ENCODE measurements at places on chromosomes 3 and 15.
A peak's percentile ranks its signal among the peaks of the same experiment; 100 is the strongest.

DNA sequence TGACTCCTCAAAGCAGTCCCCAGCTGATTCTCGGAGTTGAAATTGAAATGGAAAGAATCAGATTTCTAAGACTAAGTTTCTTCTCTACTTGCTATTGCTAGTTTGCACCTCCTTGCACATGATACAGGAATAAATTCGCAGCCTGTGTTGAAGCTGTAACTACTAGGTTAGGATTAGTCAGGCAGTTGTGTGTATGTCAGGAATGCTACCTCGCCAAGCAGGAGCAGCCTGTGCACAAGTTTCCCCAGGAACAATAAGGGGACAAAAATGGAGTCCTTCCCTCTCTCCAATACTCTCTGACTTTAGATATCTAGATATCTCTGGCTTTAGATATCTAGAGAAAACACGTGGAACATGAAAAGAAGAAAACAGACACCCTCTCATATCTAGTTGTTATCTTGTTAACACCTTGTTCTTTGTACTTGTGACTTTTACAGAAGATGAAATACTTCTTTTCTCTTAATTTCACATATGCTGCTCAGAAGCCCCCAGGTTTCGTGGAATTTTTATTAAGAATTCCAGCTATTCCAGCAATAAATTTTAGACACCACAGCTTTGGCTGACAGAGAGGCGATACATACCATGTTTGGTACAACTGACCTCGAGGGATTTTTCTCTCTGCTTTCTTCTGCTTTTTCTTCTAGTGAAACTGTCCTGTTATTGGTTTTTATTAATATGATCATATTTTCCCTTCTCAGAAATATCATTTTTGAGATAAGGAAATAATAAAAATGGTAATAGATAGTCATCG is 56.1 kb upstream of the CMSS1 start:
- H3K4me3 ChIP-seq = no peak overlapping the region
- H3K27ac ChIP-seq = no peak overlapping the region
- no peaks in the 10 kb centered on the region for H3K4me1 ChIP-seq
- H3K36me3 ChIP-seq = no peaks in the 10 kb centered on the region
- no peaks in the 10 kb centered on the region for H3K27me3 ChIP-seq

DNA sequence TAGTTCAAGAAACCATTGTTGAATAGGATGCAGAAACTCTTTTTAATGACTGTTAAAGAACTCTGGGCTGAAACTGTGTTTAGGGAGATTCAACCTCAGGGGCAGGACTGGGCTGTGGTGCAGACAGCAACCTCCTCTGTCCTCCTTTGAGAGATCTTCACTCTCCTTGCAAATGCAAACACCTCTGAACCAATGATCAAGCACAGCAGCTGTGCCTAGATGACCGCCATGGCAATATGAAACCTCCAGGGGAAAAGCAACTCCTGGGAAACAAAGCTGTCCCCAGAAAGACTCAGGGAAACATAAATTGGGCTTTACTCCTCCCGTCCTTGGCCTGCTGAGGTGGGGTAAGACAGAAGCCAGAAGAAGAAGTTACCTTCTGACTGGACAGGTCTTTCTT is 52.6 kb downstream of the TBC1D2B start:
- DNase-seq = no peak
- no peaks in the 10 kb centered on the region for H3K4me1 ChIP-seq
- no peak overlapping the region for H3K4me3 ChIP-seq

DNA sequence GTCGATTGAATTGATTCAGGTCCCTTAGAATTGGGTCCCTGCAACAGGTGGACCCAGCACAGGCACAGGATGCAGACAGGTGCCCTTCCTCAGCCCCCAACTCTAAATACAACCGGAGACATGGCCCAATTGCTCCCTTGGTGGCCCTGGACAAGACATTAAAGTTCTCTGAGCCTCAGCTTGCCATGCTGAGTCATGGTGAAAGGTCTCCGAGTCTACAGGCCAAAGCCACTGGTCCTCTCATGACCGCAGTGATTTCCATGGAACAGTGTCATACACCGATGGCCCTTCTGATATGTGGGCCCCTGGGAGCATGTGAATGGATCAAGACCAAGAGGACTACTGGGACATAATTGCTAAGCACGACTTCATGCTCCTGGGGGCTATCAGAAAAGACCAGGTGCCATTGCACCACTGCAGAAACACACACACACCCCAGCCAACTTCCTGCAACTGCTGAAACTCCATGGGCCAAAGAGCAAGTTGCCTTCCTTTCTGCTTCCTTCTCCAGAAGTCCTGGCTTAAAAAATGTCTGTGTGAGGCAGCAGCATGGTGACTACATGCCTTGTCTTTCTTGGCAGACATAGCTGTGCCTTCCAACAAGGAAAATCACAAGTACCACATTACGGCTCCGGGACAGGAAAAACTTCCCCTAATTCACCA is 38.8 kb downstream of the TBC1D2B start:
- no peak overlapping the region for H3K27ac ChIP-seq
- no peaks in the 10 kb centered on the region for H3K27me3 ChIP-seq
- H3K36me3 ChIP-seq = no peaks in the 10 kb centered on the region
- H3K4me3 ChIP-seq = no peak overlapping the region
- DNase-seq = no peak
- H3K4me1 ChIP-seq = peaks cover 3% of the 10 kb centered on the region

DNA sequence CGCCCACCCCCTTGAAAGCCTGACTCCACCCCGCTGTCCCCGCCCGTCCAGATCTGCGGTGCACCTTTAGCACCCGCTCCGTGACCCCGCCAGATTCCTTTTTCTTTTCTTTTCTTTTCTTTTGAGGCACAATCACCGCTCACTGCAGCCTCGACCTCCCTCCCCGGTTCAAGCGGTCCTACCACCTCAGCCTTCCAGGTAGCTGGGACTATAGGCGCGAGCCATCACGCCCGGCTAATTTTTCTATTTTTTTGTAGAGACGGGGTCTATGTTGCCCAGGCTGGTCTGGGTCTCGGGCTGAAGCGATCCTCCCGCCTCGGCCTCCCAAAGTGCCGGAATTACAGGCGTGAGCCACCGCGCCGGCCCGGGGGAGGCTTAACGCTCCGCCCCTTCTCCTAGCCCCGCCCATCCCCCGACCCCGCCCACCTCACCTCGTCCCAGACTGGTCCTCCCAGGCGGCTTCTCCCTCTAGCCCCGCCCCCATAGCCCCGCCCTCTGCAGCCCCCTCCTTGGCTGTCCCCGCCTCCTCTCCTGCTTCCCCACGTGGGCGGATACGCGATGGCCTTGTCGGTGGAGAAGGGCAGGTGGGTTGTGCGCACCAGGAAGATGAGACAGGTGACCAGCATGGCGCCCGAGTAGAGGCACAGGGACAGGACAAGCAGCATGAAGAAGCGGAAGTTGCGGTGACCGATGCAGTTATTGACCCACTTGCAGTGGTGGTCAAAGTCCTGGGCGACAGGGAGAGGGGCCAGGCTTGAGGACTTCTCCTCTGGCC is 3.2 kb downstream of the ZDHHC19 start:
- H3K27ac ChIP-seq = no peak overlapping the region
- H3K4me3 ChIP-seq = peak overlapping the region; percentile 79
- peak; percentile 85 for DNase-seq
- no peaks in the 10 kb centered on the region for H3K4me1 ChIP-seq
- H3K27me3 ChIP-seq = peaks cover 7% of the 10 kb centered on the region

DNA sequence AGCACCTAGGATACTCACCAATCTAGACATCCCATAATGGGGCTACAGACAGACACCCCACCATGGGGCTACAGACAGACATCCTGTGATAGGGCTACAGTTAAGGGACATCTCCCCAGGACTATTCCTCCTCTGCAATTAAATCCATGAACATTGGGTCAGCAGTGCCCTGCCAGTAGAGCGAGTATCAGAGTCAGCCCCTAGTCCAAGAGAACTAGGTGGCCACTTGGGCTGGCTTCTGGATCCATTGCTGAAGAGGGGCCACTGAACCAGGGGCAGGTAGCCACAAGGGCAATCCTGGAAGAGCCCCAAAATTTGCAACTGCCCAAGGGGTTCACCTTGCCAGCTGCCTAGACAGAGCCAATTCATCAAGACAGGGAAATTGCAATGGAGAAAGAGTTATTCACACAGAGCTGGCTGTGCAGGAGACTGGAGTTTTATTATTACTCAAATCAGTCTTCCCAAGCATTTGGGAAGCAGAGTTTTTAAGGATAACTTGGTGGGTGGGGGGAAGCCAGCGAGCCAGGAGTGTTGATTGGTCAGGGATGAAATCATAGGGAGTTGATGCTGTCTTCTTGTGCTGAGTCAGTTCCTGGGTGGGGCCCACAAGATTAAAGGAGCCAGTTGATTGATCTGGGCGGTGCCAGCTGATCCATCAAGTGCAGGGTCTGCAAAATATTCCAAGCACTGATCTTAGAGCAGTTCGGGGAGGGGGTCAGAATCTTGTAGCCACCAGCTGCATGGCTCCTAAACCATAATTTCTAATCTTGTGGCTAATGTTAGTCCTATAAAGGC is 170.2 kb upstream of the SMAD3 start:
- no peaks in the 10 kb centered on the region for H3K4me1 ChIP-seq
- H3K4me3 ChIP-seq = no peak overlapping the region
- H3K27me3 ChIP-seq = no peaks in the 10 kb centered on the region
- no peak overlapping the region for H3K27ac ChIP-seq
- peak; percentile 30 for DNase-seq

DNA sequence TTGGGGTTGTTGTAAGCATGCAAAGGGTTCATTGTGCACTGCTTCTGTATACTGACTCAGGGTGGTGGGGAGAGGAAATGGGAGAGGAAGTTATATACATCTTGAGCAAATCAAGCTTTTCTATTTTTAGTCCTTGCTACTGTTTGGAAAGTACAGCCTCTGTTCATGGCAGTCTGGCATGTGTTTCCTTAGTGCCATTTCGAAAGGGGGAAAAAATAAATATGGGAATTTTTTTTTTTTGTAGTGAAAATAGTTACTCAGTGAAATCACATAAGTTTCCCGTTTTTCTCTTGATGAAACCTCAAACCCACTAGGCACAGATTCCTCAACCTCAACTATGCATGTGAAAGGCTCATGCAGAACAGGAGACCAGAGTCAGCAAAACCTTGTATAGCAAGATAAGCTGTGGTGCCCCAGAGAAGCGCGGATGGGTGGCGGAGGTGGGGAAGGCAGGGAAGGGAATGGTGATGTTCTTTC is 353.3 kb downstream of the LPP start:
- no peaks in the 10 kb centered on the region for H3K36me3 ChIP-seq
- H3K4me3 ChIP-seq = no peak overlapping the region
- no peak for DNase-seq
- H3K4me1 ChIP-seq = no peaks in the 10 kb centered on the region
- H3K27ac ChIP-seq = no peak overlapping the region
- no peaks in the 10 kb centered on the region for H3K27me3 ChIP-seq

DNA sequence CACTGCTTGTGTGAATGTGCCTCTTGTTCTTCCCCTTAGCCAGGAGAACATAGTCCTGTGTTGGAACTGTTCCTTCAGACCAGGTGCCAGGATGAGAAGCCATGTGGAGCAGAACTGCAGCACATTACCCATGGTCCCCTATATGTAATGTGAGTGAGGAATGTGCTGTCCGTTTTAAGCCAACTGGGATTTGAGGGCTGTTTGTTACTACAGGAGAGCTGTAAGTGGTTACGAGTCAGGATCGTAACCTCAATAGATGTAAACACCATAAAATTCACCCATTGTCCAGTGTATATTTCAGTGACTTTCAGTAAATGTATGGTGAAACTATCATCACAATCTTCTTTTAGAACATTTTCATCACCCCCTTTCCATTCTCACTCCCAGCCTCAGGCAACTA is 10.1 kb upstream of the SCAP start:
- no peaks in the 10 kb centered on the region for H3K27me3 ChIP-seq
- DNase-seq = no peak
- H3K36me3 ChIP-seq = no peaks in the 10 kb centered on the region

GRCh38 chr3:10437995-10438901 is 67.1 kb downstream of the ATP2B2 start:
- H3K4me1 ChIP-seq = no peaks in the 10 kb centered on the region
- no peak for DNase-seq
- H3K27me3 ChIP-seq = no peaks in the 10 kb centered on the region

- no peak overlapping the region for H3K4me3 ChIP-seq
- peaks cover 3% of the 10 kb centered on the region for H3K4me1 ChIP-seq
- peak; percentile 17 for DNase-seq
- no peaks in the 10 kb centered on the region for H3K27me3 ChIP-seq
- no peaks in the 10 kb centered on the region for H3K36me3 ChIP-seq
Measured at GRCh38 chr3:128875556-128876120, 3.8 kb upstream of the ACAD9 start.

DNA sequence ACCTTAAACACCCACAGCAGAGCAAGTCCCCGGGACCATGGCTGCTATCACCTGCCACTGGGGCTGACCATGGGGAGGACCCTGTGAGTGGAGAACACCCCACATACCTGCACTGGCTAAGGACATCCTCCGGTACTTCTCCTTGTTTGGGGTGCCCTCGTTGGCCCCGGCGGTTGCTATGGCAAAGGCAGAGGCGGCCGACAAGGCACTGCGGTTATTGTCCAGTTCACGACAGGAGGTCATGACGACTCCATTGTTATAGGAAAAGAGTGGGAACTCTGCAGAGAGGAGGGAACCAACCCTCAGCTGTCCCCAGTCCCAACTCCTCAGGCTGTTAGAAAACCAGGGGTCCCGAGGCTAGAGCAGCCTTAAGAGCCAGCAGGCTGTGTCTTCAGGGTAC is 54.8 kb upstream of the CTSH start:
- no peaks in the 10 kb centered on the region for H3K36me3 ChIP-seq
- H3K27me3 ChIP-seq = no peaks in the 10 kb centered on the region
- H3K4me3 ChIP-seq = no peak overlapping the region
- H3K27ac ChIP-seq = no peak overlapping the region
- no peaks in the 10 kb centered on the region for H3K4me1 ChIP-seq
- DNase-seq = no peak

DNA sequence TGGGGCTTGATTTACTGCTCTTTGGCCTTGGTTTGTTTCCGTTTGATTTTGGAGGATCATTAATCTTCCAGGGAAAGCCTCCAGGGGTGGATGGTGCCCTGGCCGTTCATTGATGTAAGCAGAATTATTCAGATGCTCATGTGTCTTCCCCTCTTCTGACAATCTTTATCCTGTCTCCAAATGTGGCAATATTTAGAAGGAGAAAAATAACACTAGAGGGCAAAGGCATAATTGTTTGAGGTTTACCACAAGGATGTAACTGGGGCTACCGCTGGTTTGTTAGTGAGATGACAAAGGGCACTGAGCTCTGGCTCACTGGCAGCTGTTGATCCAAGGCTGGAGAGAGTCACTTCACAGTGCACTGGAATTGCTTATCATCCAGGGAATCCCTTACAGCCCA is 18.2 kb upstream of the PLCL2 start:
- no peaks in the 10 kb centered on the region for H3K36me3 ChIP-seq
- H3K27me3 ChIP-seq = no peaks in the 10 kb centered on the region
- no peak overlapping the region for H3K27ac ChIP-seq

DNA sequence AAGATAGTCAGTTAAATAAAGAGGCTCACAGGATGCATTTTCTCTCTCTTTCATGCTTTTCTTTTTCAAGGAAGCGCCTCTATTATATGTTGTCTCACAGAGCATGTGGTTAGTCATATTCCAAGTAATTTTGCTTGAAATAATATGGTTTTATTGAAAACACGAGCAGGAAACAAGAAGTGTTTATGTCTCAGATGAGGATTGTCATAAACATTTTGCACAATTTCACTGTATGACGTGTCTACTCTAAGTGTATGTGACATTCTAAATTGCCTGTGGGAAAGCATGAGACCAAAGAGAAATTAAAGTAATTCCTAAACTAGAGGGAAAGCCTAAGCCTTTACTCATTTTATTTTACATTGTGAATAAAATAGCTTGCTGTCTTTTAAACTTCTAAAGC is 818.6 kb downstream of the EPHA3 start:
- no peak overlapping the region for H3K27ac ChIP-seq
- H3K4me3 ChIP-seq = no peak overlapping the region
- no peak for DNase-seq
- H3K36me3 ChIP-seq = no peaks in the 10 kb centered on the region
- H3K4me1 ChIP-seq = peaks cover 5% of the 10 kb centered on the region

- H3K27me3 ChIP-seq = peaks cover 82% of the 10 kb centered on the region
- peak within 1 kb of the TSS; percentile 54 for H3K4me3 ChIP-seq
- DNase-seq = peak; percentile 99
Measured at GRCh38 chr15:28098766-28099554, at the start of gene OCA2. Gene OCA2 (minus strand): TSS chr15:28099315. CDS start chr15:28081874, 17,441 bp downstream.

All from H1 (cell line).